AG04449 (cell line): ENCODE measurements at places on chromosomes 7 and 10.

DNA sequence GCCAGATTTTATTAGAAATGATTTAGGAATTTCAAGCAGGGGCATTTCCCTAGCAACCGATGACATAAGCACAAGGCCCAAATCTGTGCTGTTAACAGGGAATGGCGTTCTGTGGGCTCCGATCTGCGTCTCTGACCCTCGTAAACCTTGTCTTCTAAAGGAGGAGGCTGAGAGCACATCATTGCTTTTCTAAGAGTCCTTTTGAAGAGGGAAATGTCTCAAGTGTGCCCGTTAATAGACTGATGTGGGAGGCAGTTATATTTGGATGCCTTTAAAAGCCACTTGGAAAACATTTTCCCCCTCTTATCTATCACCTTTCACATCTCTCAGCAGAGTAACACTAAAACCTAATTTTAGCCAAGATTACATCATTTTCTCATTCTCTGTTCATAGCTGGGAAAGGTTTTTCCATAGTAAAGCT lies 424.1 kb upstream of the GALNT17 start:
- no peak for DNase-seq

DNA sequence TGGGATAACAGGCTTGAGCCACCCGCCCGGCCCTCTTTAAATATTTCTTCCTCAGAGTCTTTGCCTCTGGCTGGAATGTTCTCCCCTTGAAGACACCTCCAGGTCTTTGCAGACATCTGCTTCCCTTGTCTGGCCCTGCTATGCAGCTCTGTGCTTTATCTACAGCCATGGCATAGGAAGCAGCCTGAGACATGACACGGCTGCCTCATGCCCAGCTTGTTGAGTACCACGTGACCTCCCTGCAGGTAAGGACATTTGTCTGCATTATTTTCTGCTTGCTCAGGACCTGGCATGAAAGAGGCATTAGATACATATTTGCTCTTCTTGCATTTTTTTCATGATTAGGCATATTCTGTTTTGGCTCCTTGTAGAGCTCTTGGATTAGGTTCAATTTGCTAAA lies 113.8 kb upstream of the KLF6 start:
- DNase-seq, result no peak

DNA sequence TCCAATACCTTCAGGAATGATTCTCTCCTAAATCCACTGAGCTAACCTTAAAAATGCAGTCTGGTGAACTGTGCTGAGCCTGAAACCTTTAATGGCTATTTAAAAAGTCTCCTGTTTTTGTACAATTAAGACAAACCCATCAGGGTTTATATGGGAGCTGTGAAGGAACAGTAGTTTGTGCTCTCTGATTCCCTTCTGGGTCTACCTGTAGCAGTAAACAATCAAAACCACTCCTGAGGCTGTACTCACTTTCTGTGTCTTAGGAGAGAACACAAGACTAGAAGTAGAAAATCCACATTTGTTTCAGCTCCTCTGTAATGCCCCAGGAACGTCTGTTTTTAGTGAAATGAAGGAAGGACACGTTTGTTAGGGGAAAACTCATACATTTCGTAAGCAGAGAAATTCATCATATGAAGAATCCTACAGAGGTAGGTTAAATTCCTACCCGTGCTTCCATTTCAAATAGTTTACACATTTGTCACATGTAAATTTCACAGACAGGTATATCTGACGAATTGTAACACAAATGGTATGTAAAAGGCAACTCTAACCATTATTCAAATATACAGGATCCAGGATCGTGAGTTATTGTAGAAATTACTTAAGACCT lies 2.6 kb downstream of the CUX1 start:
- DNase-seq, result no peak

DNA sequence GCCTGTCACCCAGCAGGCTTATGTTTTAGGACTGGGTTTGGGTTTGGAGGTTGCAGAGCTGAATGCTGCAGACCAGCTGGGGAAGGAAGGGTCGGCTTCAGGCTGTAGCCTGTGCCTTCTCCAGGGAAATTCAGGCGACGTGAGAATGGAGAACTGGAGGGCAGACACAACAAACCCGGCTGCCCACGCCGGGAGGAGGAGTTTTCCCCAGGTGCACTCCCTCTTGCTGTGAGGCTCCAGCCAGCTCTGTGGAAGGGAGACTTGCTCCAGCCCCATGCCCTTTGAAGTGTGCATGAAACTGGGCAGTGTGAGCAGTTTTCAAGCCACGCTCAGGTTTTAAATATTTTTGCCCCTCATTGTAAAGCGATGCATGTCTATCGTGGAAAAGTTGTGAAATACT lies 279.1 kb downstream of the CCSER2 start:
- no peak for DNase-seq

DNA sequence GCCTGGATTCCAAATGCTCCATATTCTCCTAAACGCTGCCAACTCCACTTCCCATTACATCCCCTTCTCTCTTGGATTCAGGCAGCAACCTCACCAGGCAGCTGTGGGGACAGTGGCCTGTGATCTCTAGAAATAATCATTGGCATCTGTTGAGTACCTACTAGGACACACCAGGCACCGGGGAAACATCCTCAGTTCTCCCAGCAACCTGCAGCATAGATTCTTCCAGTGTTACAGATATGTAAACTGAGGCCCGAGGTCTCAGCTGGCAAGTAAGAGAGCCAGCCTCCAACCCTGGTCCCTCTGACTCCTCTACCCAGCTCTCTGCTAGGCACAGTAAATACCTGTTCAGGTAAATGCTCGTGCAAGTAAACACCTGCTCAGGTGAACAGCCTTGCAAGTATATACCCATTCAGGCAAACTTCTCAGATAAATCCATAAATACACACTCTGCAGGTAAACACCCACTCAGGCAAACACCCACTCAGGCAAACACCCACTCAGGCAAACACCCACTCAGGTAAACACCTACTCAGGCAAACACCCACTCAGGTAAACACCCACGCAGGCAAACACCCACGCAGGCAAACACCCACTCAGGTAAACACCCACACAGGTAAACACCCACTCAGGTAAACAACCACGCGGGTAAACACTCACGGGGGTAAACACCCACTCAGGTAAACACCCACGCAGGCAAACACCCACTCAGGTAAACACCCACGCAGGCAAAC lies 18.7 kb downstream of the ASB13 start:
- no peak for DNase-seq

DNA sequence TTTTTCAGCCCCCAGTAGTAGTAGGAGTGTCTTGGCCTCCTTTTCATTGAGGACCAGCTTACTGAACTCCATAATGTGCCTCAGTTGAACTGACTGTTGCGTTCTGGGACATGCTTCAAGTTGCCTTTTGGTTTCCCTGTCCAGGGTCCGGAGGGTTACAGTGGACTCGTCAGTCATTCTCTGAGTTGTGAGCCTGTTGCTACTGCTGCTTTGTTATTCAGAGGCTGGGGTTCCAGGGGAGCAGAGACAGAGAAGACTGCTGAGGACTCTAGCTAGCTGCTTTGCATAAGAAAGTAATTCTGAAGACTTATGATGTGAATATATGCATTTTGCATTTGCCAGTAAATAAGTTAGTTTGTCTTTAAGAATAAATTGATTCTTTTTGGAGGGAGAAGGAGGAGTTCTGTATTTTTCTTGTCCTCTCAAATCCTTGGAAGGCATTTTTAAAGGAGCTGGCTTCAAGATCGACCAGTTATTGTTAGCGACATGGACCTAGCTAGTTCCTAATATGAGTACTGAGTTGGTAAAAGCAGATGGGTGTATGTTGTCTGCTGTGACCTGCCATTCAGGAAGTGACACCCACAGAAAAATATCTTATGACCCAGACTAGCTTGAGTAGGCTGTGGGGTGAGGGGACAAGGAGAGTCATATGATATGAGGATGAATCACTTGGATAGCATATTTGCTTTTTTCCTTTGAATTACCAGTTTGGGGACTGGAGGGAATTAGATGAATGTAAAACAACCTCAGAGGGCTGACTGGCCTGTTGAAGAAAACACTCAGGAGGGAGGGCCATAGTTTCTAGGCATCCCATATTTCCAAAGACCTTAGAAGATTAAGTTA lies 8.3 kb downstream of the PI4K2A start:
- DNase-seq, result peak; percentile 88

DNA sequence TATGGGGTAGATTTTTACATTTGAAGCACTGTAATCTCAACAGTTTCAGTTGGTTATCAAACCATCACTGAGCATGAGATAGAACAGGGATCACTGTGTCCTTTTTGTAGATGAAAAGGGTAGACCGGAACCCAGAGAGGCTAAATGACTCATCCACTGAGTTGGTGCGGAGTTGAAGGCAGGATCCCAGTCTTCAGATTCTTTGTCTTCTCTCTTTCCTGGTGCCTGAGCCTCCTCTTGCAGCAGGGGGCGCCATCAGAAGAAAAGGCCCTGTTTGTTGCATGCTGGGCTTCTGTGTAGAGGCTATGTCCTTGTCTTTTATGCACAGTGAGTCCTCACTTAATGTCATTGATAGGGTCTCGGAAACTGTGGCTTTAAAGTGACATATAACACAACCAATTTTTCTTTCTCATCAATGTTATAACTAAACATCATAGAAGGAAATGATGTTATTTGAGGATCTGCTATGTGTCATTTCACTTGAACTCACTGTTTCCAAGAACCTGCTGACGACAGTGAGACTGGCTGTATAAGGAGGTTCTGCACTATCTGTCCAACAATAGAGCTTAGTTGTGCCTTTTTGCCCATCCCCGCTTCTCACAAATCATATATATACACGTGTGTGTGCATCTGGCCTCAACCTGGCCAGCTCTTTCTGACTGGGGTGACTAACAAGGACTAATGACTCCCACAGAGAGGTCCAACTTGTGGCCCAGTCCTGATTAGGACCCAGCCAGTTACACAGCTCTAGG lies 14.3 kb downstream of the ZNF282 start:
- no peak for DNase-seq
